Stimulated activated CD8-positive, alpha-beta memory T cell treated with anti-CD3 and anti-CD28 coated beads, Interleukin-2, amount 100 ng/mL, for 1 hour (primary cell): ENCODE measurements at places on chromosomes 5 and 9.

DNA sequence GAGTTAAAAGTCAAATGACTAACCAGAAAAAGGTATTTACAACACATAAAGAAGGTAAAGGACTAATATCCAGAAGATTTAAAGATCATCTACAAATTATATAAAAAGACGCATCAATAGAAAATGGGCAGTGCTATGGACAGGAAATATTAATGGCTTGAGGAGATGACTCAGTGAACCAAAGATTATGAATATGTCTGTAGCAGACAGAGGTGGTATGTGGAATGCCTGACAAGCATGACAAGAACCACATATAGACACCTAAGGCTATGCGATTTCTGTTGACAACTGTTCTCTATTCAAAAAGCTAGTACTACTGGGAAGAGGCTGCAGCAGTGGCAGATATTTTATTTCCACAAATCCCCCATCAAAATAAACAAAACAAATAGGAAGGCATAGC, 177.0 kb upstream of the SH3GL2 start:
- no peak for DNase-seq

DNA sequence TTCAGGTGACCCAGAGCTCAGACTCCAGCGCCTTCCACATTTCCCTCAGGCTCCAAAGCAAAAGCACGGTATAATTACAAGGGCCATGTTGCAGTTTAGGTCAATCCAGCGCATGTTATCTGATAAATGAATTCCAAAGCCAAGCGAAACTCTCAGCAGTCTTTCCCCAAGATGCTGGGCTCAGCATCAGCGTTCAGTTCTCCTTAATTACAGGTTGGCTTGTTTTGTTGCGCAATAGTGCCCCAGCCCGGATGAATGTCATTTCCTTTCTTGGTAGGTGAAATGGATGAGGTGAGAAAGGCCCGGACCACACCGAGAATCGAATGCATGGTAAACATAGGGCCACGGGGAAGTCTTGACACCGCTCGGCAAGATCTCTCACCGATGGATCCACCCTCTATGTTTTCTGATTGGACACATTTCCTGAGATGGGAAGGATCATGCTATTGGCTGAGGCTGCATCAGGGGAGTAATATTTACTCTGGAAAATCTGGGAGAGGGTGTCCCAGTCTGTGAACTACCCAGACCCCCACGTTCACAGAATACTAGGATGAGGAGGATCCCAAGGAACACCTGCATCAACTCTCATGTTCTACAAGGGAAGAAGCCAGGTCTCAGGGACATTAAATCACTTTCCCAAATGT, 221.2 kb upstream of the ANKRD55 start:
- DNase-seq: no peak

DNA sequence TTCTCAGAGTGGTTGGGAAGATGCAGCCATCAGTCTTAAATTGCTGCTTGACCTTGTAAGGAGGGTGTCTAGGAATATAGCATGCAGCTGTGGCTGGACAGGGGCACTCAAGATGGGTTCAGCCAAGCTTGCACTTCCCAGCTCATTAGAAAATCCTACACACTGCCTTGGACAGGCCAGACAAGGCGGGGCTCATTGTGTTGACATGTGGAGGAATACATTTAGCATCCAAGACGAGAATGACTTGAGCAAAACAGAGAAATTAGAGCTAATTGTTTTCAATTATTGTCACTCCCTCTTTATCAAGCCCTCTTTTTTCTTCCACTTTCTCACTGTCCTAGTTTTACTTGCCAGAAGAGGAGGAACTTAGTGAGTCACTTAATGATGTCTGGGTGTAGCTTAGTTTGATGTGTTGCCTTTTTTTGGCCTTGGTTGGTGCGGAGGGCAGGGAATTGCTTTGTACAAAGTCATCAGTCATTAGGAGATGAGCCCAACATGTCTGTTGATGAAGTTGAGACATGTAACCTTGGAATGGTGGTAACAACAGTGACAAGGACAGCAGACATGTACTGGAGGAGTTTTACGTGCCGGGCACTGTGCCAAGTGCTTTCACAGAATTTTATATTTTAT, 1219.3 kb upstream of the WWC1 start:
- no peak for DNase-seq

DNA sequence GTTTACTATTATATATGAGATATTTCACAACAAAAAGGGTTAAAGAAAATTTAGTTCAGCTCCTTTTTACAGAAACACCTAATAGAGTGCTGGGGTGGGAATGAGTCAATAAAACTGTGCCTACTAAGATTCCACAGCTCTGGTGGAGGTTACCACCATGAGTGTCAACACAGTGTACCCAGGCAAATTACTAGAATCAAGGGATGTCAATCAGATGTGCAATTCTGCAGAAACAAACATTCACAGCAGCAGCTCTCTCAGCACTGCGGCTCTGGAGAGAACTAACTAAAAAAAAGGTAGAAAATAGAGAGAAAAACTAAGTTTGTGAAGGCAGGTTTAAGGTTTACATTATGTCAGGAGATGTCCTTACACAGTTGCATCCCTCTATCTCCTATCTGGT, 1313.0 kb downstream of the MAT2B start:
- DNase-seq: no peak

GRCh38 chr5:116765441-116765840, 190.8 kb upstream of the SEMA6A start:
- DNase-seq: no peak

DNA sequence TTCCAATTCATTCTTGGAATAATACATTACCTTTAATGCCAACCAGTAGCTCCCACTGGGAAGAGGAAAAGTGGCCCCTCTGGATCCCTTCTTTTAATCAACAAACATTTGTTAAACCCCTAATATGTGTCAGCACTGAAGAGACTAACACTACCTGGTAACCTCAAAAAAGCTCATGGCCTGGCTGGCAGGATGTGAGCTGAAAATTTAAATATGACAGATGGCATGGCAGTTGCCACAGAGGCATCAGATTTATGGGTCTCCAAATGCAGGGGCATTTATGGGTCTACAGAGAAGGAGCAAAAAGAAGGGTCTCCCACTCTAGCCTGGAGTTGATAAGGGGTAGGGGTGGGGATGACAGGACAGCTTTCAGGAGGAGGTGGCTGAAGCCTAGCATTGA, 12.5 kb downstream of the DNAH5 start:
- no peak for DNase-seq

DNA sequence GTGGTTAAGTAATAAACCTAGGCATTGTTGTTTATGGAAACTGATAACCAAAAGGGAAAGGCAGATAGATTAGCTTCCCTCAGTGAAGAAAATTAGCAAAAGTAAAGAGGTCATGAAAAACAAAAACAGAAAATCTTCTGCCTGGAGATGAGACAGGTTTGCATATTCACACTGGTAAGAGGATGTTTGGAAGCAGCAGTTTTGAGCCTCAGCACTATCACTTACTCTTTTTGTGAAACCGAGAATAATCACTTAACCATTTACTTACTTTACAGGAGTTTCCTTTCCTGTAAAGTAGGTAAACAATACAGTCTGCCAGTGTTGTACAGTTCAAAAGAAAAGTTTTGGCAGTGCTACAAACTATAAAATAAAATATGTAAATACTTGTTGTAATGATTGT, 35.5 kb upstream of the EMB start:
- no peak for DNase-seq

DNA sequence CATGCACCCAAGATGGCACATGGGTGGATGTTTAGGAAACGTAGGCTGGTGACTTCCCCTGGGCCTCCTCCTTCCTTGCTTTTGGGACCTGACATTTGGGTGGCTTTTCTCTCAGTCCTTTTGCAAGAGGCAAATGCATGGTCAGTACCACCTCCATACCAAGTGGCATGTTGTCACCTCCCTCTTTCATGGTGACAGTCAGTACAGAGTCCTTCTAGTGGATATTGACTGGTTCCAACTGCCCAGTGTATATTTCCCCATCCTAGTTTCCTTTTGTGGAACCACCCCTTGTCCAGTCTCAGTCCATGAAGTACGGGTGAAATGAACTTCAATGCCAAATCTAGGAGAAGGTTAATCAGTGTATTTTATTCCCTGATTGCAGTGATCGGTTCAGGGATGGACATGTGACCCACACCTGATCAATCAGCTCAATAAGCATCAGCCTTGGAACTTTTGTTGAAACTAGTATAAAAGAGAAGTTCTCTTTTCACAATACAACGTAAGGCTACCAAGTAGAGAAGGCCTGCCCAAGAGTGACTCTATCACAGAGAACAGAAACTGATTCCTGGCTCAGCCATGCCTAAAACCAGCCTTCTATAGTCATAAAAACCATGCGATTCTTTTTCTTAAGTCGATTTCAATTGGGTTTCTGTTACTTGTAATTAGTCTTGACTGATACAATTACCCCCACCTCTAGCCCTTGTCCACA, 143.4 kb upstream of the KLF9 start:
- no peak for DNase-seq

GRCh38 chr9:88387552-88388202, 567 bp upstream of the SPIN1 start:
- DNase-seq: peak; percentile 8

DNA sequence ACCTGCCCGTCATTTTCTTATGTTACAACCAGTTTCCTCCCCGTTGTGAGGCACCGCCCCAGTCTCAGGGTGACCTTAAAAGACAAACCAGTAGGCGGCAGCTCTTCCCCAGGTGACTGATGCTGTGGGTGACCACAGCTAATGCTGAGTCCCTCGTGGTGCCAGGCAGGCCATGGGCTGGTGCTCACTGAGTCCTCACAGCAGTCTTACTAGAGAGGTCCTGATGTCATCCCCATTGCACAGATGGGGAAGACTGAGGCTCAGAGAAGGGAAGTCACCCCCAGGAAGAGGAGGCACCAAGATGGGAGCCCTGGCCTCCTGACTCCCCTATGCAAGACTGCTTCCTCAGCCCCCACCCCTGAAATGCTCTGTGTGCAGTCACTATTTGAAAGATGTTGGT, 978 bp downstream of the CFAP157 start:
- no peak for DNase-seq

DNA sequence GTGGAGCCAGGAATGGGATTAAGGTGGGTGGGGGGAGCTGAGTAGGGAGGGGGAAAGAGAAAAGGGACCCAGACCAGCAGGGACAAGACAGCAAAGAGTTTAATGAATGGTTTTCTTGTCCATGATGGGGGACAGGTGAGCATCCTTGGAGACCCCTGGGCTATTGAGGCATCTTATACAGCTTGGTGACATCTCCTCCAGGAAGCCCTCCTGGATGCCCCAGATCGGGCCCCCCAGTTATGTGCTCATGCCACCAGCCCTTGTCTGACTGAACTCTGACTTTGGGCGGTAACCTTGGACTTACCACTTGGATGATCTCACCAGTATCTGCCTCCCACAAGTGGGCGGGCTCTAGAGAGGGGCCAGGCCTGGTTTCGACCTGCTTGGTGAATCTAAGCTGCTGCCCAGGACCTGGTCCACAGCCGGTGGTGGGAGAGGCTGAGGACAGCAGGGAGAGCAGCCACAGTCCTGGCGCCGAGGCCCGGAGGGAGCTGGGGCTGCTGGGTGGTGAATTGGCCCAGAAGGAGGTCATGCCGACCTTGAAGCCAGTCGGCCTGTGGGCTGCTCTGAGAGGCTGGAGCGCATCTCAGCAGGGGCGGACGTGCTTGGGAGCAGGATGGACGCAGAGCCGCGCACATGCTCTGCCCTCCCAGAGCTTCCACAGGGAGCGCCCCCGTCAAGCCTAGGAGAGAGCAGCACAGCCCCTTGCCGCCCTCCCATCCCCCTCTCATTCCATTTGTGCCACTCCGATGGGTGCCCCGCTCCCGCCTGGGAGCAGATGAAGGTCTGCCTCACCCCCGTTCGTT, 36.2 kb downstream of the UNC5A start:
- no peak for DNase-seq

DNA sequence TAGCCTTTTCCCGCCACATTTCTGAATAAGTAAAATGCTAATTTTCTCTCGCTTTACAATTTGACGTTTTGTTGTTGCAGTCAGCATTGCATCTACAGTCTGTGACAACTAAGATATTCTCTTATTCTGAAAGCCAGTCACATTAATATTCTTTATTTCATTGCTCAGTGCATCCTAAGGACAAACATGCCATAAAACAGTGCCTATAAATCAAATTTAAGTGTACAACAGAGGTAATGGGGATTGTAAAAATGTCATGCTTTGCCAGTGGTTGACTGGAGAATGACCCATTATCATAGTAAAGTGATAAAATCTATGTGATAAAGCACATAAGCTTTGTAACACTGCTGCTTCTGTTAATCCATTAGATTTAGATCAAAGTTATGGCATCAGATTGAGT, 1850.0 kb upstream of the ACO1 start:
- no peak for DNase-seq

GRCh38 chr9:134055981-134056461, 11.8 kb downstream of the BRD3 start:
- no peak for DNase-seq

DNA sequence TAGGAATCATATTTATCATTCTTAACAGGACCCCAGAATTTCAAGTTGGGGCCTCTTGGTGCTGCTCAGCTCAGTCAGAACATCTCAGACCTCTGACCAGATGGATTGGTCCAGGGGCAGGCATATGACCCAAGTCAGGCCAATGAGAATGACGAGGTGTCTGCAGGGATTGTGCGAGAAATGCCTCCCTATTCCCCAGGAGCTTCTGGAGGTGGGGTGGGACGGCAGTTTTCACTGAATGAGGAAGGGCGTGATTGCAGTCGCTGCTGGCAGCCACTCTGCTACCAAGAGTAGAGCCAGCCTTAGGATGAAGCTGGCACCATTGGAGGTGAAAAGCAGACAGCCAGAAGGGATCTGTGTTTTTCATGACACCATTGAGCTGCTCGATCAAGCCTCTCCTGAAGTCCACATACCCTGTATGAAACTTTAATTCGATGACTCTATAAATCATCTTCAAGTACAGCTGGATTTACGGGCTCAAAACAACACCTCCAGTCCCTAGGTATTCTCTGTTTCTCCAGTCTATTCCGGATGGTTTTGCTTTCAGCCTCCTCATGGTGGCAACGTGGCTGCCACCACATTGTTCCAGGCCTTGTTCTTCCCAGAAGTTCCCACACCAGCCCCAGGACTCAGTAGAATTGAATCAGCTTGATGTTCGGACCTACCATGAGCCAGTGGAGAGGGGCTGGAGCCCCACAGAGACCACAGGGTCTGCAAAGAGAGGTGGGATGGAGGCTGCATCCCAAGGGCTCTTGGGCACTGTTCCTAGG, 70.2 kb upstream of the ADAMTS2 start:
- DNase-seq: no peak

- no peak for DNase-seq
Measured at GRCh38 chr9:34547960-34548611, 25.3 kb upstream of the ENHO start.

GRCh38 chr5:135452321-135453030, at the start of gene TIFAB:
TIFAB (minus strand) TSS chr5:135452351; CDS start chr5:135449939, 2,412 bp downstream.
- DNase-seq: no peak

DNA sequence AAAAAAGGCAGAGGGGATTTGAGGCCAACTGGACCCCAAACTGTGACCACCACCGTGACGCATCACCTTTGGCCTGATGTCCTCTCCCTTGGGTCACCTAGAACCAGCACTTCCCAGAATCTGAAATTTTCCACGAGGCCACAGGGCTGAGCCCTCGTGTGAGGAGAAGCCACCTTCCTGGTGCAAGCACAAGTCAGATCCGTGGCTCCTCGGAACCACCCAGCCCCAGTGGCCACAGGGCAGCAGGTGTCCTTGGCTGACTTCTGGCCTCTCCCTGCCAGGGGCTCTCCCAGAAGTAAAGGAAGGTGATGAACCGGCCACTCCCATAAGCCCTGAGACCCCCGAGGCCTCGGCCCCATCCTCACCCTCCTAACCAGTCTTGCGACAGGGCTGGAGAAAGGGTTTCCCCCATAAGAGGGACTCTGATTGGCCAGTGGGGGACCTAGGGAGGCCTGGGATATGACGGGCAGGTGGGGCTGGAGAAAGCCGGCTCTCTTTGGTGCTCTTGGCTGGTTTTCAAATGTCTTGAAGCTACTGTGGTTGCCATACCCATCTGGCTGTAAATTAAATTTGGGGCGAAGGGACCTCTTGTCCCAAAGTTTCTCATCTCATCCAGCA, 20.9 kb upstream of the HMCN2 start:
- no peak for DNase-seq

- DNase-seq: no peak
Measured at GRCh38 chr9:130171226-130172148, 717 bp upstream of the NCS1 start.
